ENCODE measurements at places on chromosomes 5 and 9.

- DNase-seq = no peak
Observed at GRCh38 chr5:59327191-59327980, 566.1 kb downstream of the PDE4D start.

DNA sequence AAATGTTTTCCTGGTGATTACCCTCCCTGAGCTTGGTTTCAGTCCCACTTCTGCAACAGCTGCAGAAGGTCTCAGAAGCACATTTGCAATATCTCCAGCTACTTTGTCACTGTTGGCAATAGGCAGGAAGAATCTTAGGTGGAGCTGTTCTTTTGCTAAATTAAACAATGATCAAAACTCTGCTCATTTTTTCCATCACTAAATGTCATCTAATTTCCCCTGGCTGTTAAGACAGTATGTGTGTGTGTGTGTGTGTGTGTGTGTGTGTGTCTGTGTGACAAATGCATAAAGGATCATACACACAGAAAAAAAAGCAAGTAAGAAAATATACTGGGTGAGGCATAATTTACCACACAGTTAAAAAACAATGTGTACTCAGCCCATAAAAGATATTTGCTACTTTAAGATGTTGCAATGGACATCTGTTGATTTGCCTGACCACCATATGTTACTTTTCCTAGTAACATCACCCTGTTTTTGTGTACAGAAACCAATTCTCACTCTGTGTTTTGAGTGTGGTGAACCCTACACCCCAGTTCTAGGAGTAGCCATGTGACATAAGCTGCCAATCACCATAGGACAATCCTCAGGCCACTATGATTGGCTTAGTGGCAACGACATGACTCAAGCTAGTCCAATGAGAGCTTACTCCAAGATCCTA is 572.6 kb upstream of the CLINT1 start:
- DNase-seq = peak; percentile 77

DNA sequence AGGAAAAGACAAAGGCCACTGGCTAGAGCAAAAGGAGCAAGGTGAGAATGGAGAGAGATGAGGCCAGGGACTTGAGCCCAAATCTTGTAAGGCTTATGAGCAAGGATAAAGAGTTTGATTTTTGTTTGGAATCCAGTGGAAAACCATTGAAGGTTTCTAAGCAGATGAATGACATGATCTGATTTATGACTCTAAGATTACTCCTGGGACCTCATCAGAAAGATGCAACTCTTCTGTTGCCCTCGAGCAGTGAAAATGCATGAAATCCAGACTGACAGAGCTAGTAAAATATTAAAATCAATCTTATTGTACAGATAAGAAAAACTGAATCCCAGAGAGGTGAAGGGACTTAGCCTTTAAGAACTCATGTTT is 677 bp downstream of the MFAP3 start:
- DNase-seq = no peak

DNA sequence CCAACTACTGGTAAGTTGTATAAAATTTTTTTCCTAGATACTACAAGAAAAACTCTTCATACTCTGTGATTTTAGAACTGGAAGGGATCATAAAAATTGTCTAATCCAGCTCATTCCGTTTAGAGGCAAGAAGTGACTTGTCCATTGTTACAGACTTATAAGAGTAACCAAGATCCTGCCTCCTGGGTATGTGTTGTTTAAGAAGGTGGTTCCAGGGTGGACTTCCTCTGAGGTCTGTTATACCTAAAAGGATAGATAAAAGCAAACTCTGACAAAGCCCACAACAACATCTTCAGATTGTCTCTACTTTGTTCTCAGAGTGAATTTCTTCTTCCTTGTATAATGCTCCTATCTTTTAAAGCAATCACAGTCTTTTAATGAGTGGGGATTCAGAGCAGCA is 24.2 kb downstream of the TGFBR1 start:
- no peak for DNase-seq

DNA sequence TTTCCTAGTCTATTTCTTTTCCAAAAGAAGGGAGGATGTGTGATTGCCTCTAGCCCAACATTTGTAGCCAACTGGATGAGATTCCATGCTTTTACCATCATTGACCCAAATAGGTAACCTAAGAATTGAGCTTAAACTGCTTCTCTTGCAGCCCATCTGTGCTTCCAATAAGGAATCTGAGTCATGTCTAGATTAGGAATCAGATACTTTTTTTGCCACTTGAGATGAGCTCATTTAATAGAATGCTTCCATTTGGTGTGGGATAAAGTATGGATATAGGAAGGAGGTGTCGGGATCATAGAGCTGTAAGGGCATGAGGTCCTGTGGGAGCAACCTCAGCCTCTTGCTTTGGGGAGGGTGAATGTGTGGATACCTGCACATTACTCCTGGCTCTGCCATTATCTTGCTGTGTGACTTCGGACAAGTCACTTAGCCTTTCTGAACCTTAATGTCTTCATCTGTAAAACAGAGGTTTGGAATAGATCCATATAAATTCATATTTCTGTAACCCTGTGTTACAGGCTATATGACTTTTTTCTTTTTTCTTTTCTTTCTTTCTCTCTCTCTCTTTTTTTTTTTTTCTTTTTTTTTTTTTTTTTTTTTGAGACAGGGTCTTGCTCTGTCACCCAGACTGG is 56.2 kb downstream of the MAP1B start:
- no peak for DNase-seq

GRCh38 chr9:88972401-88972800 is 18.9 kb upstream of the S1PR3 start:
- DNase-seq = no peak

- DNase-seq = peak; percentile 38
Observed at GRCh38 chr5:34826347-34826746, 12.6 kb upstream of the TTC23L start.

DNA sequence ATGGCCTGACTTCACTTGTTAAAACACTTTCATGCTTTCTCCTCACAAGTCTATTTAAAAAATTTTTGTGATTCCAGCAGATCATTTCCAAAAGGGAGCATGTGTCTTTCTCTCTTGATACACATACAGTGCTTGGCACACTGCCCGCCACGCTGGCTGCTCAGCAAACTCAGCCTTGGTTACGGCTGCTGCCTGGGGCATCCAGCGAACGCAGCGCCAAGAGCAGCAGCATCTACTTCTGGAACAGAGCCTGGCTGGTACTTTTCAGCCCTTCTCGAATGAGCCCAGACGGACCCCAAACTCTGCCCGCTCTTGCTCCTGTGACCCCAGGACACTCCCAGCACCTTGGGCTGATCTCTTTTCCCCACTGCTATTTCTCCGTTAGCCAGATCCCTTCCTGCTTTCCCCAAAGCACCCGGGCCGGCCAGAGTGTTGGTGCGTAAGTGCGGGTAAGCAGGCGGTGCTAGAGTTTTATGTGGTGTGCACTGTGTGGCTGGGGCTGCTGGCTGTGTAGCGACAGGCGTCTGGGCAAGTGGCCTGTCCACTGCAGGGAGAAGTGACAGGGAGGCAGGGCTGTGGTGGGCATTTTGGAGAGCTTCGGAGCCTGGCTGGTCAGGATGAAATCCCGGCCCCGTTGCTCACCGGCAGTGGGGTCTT is 73.2 kb downstream of the SH3PXD2B start:
- no peak for DNase-seq

- peak; percentile 85 for DNase-seq
Observed at GRCh38 chr5:65742565-65743231, 20.7 kb downstream of the NLN start.

DNA sequence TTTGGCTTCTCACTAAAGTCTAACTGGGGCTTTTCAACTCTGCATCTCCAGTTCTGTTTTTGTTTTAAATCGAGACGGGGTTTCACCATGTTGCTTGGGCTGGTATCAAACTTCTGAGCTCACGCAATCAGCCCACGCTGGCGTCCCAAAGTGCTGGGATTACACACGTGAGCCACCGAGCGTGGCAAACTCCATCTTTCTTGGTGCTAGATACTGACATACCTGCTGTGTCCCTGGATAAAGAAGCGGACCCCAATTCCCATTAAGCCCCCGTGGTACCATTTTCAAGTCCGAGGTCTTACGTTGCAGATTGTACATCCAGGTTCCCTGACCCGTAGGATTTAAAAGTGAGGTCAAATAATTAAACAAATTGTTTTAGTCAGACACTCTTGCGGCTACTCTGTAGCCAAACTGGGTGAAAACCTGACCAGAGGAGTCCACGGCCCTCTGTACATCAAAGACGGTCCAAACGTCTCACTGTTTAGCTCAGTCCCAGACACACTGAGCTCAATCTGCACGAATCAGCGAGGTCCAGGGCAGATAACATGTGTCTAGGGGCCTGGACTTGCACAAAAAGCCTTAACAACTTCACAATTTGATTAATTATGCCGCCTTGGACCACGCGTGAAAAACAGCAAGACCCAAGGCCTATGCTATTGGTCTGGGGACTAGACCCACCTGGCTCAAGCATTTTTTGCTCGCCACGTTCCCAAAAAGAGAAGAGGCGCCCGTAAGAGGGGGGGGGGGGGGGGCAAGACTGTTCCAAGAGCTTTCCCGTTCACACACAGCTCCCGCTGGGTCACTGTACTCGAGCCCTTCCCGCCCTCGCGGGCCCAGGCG is 727 bp upstream of the DNAJA1 start:
- DNase-seq = peak; percentile 51

DNA sequence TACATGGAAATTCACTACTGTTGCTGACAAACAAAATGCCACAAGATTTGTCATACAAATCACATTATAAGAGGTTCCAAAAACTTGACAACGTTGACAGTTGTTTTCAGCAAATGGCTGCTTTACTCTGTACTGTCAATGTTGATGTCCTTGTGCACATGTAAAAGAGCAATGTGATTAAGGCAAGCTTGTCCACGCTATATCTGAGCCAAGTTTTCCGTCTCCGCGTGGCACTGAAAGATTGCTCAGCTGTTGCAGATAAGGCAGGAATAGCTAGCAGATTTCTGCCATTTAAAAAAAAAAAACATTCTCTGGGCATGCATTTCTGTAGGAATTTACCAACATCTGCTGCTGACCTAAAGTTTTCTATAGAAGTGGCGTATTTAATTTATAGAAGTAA is 46.4 kb upstream of the MEF2C start:
- DNase-seq = no peak

GRCh38 chr9:113603773-113604172 is 140.2 kb downstream of the RGS3 start:
- DNase-seq = no peak

- DNase-seq = no peak
Observed at GRCh38 chr9:3887221-3887653, 361.4 kb upstream of the RFX3 start.

- DNase-seq = peak; percentile 96
Observed at GRCh38 chr5:126508962-126509279, 85.7 kb downstream of the GRAMD2B start.

DNA sequence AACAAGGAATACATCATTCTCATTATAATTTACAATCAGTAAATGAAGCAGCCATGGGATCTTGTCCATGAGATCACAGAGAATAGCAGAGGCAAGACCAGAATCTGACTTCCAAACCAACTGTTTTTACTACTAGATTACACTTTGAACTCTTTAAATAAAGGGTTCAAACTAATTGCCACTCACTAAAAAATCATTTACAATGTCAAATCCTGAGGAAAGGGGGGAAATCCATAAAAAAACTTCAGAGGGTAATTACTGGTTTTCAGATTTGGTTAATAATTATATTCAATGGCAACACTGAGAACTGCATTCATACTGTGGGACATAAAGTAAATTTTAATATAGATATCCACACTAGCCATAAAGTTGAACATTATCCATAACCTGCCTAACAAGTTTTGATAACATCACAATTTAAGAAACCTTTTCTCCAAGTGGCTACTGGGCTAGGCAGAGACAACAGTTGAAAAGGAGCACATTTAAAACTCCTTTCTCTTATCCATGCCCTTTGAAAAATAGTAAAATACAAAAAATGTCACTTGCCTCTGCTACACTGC is 15.9 kb downstream of the PLPP1 start:
- no peak for DNase-seq

DNA sequence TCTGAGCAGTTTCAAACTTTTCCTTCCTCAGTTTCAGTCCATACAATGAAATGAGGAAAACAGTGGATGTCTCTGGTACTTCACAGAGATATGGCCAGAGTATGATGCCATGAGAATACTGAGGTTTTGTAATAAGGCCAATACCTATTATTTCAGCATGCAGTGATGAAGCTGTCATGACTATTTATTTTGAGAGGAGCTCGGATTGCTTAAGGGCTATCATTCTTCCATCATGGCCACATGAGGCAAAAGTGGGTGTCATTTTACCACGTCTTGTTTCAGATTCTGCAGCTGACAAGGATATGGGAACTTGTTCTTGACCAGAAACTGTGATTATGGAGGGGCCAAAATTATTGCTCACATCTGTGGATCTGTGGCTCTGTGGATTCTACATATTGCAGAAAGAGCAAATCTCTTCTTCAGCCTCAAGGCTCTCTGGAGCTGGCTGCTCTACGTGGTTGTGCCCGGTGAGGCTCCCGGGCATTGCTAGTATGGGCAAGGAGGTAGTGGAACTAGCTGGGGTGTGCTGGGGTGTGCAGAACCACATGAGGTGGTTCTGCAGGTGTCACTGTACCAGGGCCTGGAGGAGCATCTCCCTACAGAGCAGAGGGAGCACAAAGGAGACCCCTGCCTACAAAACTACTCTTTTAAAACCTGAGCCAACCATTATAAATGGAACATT is 180.3 kb downstream of the SEMA6A start:
- no peak for DNase-seq

GRCh38 chr5:76947082-76947503 is 5.8 kb upstream of the CRHBP start:
- no peak for DNase-seq

DNA sequence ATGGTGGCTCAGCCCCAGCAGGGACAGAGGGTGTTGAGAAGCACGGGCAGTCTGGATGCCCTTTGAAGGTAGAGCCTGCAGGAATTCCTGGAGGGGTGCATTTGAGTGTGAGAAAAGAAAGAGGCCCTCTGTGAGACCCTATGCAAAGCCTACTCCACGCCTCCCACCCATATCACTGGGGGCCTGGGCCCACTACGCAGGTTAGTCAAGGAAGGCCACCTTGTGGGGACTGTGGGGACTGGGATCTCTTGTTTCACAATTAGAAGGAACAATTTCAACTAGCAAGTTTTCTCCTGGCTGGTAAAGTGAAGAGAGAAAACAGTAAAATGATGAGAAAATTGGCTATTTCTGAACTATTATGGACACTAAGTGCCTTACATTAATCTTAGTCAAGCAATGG is 486.2 kb upstream of the DAP start:
- no peak for DNase-seq

- no peak for DNase-seq
Observed at GRCh38 chr5:51347704-51348103, 35.5 kb upstream of the ISL1 start.

- DNase-seq = no peak
Observed at GRCh38 chr9:124040935-124041816, 29.6 kb downstream of the LHX2 start.

Measured in choroid plexus epithelial cell (primary cell).